ENCODE measurements at places on chromosomes 1 and 21.

GRCh38 chr1:53562291-53562980 is 103.2 kb downstream of the DMRTB1 start:
- no peak for DNase-seq

DNA sequence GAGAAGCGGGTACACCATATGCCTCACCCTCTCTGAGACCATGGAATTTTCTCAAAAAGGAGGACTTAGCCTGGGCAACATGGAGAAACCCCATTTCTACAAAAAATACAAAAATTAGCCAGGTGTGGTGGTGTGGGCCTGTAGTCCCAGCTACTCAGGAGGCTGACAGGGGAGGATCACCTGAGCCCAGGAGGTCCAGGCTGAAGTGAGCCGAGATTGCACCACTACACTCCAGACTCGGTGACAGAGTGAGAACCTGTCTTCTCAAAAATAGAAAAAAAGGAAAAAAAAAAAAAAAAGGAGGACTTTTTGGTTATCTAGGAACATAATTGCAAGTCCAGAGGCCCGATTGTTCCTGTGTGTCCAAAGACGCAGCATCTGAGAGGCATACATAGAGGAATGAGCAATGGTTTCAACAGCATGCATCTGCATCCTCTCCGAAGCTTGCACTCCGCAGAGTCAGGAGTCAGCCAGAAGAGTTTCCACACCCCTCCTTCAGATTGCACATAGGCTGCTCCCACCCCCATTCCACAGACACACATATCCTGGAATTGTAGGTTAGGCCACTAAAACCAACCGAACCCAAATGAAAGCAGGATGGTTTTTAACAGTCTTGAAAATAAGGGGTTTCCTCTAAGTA is 2.5 kb upstream of the TBX15 start:
- DNase-seq: no peak

DNA sequence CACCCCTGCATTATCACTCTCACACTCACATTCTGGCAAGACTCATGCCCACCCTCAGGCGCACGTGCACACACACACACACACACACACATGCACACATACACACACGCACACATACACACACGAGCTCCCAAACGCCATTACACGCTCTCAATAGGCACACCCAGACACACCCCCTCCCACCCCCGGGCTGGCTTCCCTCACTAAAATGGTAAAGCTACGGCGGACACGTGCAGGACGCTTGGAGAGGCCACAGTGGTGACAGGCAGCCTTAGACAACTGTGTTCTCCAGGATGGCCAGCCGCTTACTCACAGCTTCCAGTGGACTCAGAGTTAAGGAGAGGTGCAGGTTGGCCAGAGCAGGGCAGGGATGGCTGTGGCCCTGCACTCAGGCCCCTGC is 10.1 kb downstream of the MATN1 start:
- DNase-seq: no peak

DNA sequence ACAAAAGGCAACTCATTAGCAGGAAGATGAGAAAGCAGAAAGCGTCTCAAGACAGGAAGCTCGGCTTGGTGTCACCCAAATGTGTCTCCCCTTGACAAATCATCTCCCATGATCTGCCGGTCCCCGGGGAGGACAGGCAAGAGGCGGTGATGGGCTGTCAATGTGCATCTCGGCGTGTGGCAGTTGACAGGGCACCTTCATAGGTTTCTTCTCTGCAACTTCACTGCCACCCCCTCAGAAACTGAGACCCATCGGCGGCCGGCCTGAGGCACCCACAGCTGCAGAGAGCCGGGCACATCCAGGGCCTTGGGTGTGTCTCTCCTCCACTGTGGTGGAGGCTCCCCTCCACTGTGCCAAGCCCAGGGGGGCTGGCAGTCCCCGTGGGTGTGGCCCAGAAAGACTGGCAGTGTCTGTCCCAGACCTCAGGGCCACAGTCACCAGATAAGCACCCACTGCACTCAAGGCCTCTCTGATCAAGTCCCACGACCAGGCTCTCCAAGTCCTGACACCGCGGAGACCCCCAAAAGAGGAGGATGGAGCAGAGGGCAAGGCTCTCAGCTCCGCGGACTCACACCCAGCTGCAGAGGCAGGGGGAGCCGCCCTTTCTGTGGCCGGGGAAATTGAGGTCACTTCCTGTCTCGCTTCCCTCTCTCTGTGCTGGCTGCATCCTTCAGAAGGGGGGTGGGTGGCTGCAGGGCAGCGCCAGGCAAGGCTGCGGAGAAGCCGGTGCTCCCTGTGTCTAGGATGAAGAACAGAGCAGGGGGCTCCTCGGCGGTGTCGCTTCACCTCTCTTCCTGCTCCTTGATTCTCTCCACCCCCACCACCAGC is 39.6 kb upstream of the LBR start:
- no peak for DNase-seq

GRCh38 chr1:87023326-87023725 is 108.9 kb downstream of the HS2ST1 start:
- no peak for DNase-seq

GRCh38 chr1:13535227-13535626 is 21.4 kb upstream of the LRRC38 start:
- no peak for DNase-seq

GRCh38 chr1:10621906-10622305 is 147.2 kb downstream of the PEX14 start:
- no peak for DNase-seq

- no peak for DNase-seq
These were observed 94.9 kb upstream of the ADAMTS5 start for GRCh38 chr21:27061770-27062169.

- DNase-seq: no peak
These were observed 155.3 kb downstream of the MAGI3 start for GRCh38 chr1:113545626-113546025.

DNA sequence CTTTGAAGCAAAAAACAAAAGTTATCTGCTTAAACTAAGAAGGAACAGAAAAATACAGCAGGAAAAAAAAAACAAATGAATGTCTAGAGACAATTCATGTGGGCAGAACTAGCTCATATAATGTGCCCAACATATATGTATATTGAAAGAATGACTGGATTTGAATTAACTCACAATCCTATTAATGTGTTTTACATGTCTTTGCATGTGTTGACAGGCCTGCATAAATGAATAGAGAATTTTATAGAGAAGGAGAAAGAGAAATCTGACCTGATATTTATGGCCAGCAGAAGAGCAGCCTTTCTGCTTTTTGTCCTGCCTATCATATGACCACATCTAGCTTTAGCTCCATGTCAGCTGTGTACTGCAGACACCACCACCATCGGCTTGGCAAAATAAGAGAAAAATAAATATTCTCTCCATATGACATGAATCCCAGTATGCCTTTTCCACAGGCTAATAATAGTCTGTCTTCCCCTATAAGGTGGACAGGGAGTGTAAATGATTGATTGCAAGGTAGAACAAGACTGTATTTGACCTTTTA is 171.5 kb upstream of the PALMD start:
- DNase-seq: no peak

DNA sequence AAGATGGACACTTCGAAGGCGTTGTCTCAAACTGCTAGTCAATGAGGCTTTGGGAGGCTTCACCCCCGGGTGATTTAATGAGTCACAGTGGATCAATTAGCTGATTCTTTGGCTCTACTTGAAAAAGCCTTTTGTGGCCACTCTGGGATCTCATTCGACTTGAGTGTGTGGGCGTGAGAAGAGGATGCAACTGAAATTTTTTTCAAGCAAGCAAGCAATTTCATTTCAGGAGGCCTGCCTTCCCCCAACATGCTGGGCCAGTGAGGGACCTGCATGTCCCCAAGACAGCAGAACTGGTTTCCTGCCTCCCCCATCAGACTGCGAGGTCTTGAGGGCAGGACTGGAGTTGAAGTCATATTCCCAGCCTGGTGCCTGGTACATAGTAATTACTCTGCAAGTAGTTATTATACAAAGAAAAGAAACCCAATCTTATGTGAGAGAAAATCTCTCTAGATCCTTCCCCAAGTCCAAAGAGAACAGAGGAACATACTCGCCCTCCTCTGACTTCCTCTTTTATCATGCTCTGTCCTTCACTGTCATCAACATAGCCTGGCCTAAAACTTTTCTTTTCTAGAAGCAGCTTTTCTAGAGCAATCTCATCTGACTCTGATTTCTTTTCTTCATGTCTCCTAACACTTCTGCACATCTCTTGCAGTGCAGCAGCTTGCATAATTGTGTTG is 22.7 kb downstream of the SYT6 start:
- no peak for DNase-seq

GRCh38 chr1:150925080-150925479 is 1.1 kb upstream of the SETDB1 start:
- DNase-seq: no peak

DNA sequence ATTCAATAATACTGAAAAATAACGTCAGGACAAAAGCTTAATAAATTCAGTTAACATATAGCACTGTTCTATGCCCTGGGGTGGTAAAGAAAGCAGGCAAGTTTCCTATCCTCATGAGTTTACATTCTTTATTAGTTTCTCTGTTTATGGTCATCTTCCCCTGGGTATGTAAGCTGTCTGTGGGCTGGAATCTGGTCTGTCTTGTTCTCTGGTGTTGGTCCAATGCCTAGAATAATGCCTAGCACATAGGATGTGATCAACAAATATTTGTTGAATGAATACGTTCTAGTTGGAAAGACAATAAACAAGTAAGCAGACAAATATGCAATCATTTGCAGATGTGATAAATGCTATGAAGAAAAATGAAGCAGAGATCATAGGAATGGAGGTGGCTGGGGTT is 7.2 kb upstream of the IGSF3 start:
- no peak for DNase-seq

DNA sequence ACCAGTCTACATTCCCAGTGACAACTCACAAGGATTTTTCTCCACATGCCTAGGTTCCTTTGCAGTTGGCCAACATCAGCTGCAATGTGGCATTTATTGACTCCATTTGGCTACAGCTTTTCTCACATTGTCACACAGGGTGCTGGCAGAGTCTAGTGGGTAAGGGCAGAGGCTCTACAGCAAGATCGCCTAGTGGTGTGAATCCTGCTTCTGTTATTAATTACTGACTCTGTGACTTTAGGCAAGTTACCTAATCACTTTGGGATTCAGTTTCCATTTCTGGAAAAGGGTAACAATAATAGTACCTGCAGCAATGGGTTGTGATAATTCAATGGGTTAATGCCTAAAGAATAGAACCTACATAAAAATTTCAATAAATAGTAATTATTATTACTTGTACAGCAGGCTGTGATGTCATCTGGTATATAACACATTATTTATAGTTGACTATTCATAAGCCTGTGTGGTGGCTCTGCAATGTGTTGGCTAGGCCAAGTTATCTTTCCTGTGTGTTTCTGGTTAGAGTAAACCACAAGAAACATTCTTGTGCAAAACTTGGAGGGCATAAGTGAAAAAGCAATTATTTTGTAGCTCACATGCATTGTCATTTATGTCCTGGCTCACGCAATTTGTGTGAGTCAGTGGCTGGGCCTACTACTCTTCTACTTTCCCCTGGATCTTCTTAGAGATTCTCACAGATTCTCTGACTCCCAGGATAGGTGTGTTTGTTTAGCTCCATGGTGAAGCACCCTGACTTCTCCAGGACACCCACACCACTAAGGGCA is 59.5 kb downstream of the PTGS2 start:
- DNase-seq: peak; percentile 80

GRCh38 chr1:41620365-41621169 is 136.1 kb upstream of the EDN2 start:
- no peak for DNase-seq

DNA sequence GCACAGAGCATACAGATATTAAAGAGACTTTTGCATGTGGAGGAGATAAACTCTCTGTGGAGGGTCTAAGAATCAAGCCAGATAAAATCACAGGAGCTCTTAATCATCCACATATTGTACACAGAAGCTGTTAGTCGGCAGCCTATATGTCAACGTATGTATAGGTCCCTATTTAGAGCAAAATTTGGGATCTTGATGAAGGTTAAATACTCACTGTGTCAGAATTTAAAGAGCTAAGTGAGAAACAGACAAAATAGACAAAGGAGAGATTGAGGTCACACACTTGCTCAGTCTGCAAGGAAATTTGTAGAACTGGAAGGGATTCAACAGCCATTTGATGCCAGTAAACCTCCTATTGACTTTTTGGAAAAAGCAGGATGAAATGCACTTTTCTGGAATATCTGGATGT is 4.1 kb upstream of the IRF2BP2 start:
- DNase-seq: no peak

DNA sequence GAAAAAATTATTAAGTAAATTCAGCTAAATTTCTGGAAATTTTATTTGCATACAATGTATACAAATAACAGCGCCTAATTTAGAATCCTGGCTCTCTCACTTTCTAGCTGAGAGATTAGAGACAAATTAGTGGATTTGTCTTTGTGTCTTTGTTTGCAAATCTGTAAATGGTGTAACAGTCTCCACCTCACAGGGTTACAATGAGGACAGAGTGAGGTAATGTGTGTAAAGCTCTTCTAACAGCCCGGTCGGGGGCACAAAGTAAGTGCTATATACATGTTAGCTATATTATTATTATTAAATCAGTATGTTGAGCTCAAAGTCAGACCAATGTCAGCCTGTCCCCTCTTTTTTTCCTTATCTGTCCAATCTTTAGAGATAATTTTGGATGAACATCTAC is 5.0 kb upstream of the ADAMTSL4 start:
- DNase-seq: no peak

- DNase-seq: no peak
These were observed 8.7 kb upstream of the CCN1 start for GRCh38 chr1:85571828-85572227.

- no peak for DNase-seq
These were observed 431 bp downstream of the RAB42 start for GRCh38 chr1:28592321-28593071.

DNA sequence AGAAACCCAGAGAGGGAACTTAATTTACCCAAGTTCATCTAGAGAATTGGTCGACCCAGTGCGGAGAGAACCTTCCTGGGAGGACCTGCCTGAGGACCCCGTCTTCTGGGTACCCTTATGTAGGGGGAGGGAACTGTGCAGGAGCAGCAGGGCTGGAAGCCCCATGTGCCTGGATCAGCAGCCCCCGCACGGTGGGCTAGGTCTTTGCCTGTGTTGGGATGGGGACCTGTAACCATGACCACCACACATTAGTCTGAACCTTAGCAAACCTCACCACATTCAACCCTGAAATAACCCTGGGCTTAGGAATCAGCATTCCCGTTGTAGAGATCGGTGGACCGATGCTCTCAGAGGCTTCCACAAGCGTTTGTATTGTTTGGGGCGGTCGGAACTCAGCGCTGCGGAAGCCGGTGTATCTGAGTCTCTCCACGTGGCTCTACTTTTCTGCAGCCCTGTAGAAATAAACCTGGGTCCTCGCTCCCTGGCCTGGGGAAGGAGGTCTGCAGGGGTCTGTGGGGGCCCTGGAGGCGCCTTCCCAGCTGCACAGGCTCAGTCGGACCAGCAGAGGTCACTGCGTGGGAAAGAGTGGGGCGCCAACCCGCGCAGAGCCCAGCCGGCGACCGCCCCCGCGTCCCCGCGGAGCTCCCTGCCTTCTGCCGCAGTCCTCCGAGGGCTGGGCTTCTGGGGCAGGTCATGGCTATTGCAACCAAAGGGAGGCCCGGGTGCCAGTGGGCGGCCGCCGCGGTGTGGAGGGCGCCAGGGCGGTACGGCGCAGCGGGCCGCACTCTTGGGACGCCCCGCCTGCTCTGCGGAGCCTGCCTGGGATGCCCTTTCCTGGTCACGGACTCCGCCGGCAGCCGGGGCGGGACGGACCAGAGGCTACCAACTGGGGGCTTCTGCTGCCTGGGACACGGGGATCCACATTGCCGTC is 36.2 kb upstream of the KCNA10 start:
- DNase-seq: no peak

GRCh38 chr1:82466416-82466815 is 665.7 kb downstream of the ADGRL2 start:
- DNase-seq: no peak

Measured in HFF-Myc (cell line).